DND-41 (cell line): ENCODE measurements at places on chromosomes 12 and 14.

GRCh38 chr12:27488479-27488878 is 35.5 kb upstream of the PPFIBP1 start:
- no peak overlapping the region for H3K4me3 ChIP-seq
- no peaks in the 10 kb centered on the region for H3K4me1 ChIP-seq
- no peaks in the 10 kb centered on the region for H3K36me3 ChIP-seq
- peaks cover 6% of the 10 kb centered on the region for H3K27me3 ChIP-seq
- no peak for DNase-seq

GRCh38 chr12:6124411-6125309 is at the start of gene VWF:
TSS of gene VWF (minus strand) at chr12:6124670. CDS start at chr12:6123196, 1,474 bp downstream.
- DNase-seq = no peak
- H3K4me3 ChIP-seq = no peak within 1 kb of the TSS

- H3K4me3 ChIP-seq = no peak overlapping the region
- DNase-seq = no peak
- H3K27ac ChIP-seq = no peak overlapping the region
- no peaks in the 10 kb centered on the region for H3K4me1 ChIP-seq
Measured at GRCh38 chr14:80364274-80364673, 153.0 kb upstream of the DIO2 start.

DNA sequence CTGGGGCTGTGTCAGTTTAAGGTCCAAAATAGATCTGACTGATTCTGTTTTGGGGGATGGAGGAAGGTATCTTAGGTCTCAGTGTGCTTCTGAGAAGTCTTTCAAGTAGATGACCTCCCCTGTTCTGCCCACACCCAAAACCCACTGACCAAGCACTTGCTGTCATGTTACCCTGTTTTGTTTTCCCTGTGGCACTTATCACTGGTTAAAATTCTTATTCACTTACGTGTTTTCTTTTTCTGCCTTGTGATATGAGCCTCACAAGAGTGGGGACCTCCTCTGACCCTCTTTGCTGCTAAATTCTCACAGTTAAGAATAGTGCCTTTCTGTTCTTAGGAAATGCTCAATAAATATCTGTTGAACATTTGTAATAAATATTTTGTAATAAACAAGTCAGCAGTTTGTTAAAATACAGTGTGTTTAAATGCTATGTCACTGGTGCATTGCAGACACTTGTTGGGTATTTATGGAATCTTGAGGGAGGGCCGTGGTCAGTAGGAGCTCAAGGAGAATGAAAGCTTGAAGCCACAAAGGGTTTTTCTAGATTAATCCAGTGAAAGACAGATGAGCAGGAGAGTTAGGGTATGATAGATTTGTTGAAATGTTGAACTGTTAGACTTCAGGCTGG is 20.9 kb downstream of the PLEKHA5 start:
- DNase-seq = no peak
- H3K27me3 ChIP-seq = no peaks in the 10 kb centered on the region
- no peaks in the 10 kb centered on the region for H3K4me1 ChIP-seq
- no peak overlapping the region for H3K4me3 ChIP-seq
- peaks cover 6% of the 10 kb centered on the region for H3K36me3 ChIP-seq
- no peak overlapping the region for H3K27ac ChIP-seq

DNA sequence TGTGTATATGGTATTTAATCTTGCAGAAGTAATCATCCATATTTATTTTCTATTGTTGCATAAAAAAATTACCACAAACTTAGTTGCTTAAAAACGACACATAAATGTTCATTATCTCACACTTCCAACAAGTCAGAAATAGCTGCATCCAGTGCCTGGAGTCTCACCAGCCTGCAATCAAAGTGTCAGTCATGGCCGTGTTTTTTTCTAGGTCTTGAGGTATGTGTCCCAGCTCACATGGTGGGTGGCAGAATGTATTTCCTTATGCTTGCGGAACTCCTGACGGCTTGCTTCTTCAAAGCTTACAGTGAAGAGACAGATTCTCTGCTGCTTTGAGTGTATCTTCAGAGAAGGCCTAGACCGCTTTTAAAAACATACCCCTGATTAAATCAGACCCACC is 670.2 kb upstream of the LMO3 start:
- no peaks in the 10 kb centered on the region for H3K27me3 ChIP-seq
- no peaks in the 10 kb centered on the region for H3K36me3 ChIP-seq
- no peak overlapping the region for H3K27ac ChIP-seq
- DNase-seq = no peak

- peaks cover 39% of the 10 kb centered on the region for H3K27me3 ChIP-seq
- H3K4me1 ChIP-seq = peaks cover 16% of the 10 kb centered on the region
- no peak overlapping the region for H3K4me3 ChIP-seq
- H3K36me3 ChIP-seq = no peaks in the 10 kb centered on the region
Measured at GRCh38 chr12:57130941-57131340, 2.7 kb downstream of the LRP1 start.

GRCh38 chr12:52203079-52203921 is 11.5 kb upstream of the KRT80 start:
- no peak for DNase-seq
- H3K36me3 ChIP-seq = no peaks in the 10 kb centered on the region
- peaks cover 6% of the 10 kb centered on the region for H3K27me3 ChIP-seq

GRCh38 chr14:40870252-40870651 is 736.4 kb upstream of the LRFN5 start:
- H3K27me3 ChIP-seq = no peaks in the 10 kb centered on the region
- H3K4me3 ChIP-seq = no peak overlapping the region
- no peak for DNase-seq
- no peak overlapping the region for H3K27ac ChIP-seq
- H3K4me1 ChIP-seq = no peaks in the 10 kb centered on the region

GRCh38 chr12:113149361-113150150 is at the start of gene CFAP73:
TSS of gene CFAP73 (plus strand) at chr12:113149724. CDS start at chr12:113149858, 134 bp downstream.
- no peak within 1 kb of the TSS for H3K27ac ChIP-seq
- H3K4me3 ChIP-seq = no peak within 1 kb of the TSS
- H3K36me3 ChIP-seq = no peaks in the 10 kb centered on the region
- peaks cover 38% of the 10 kb centered on the region for H3K4me1 ChIP-seq

DNA sequence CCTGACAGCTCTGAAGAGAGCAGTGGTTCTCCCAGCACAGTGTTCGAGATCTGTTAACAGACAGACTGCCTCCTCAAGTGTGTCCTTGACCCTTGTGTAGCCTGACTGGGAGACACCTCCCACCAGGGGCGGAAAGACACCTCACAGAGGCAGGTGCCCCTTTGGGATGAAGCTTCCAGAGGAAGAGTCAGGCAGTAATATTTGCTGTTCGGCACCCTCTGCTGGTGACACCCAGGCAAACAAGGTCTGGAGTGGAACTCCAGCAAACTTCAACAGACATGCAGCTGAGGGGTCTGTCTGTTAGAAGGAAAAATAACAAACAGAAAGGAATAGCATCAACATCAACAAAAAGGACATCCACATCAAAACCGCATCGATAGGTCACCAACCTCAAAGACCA is 21.6 kb upstream of the ABCC9 start:
- no peak overlapping the region for H3K27ac ChIP-seq
- DNase-seq = no peak
- H3K27me3 ChIP-seq = no peaks in the 10 kb centered on the region
- no peaks in the 10 kb centered on the region for H3K4me1 ChIP-seq
- H3K4me3 ChIP-seq = no peak overlapping the region

- peaks cover 3% of the 10 kb centered on the region for H3K27me3 ChIP-seq
- H3K4me1 ChIP-seq = no peaks in the 10 kb centered on the region
- DNase-seq = no peak
- H3K4me3 ChIP-seq = no peak overlapping the region
- H3K36me3 ChIP-seq = no peaks in the 10 kb centered on the region
Measured at GRCh38 chr14:38547961-38548490, 292.1 kb upstream of the CLEC14A start.

DNA sequence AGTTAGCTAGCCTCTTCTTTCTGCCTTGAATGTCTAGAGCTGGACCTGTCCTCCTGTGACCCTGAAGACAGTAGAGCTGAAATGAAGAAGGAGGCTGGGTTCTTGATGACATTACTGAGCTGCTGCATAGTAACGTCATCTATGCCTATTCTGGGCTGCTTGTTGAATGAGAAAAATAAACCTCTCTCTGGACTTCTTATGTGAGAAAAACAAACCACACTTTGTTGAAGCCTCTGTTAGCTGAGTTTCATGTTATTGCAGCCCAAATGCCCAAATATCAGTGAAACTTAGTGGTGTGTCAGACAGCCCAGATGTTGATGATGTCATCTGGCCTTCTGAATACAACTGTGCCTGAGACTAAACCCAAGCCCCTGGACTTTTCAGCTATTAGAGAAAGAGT is 67.0 kb upstream of the MAX start:
- H3K4me3 ChIP-seq = no peak overlapping the region
- peaks cover 14% of the 10 kb centered on the region for H3K4me1 ChIP-seq
- no peaks in the 10 kb centered on the region for H3K27me3 ChIP-seq
- DNase-seq = no peak
